ENCODE measurements at places on chromosomes 12 and 14.
A peak's percentile ranks its signal among the peaks of the same experiment; 100 is the strongest.

DNA sequence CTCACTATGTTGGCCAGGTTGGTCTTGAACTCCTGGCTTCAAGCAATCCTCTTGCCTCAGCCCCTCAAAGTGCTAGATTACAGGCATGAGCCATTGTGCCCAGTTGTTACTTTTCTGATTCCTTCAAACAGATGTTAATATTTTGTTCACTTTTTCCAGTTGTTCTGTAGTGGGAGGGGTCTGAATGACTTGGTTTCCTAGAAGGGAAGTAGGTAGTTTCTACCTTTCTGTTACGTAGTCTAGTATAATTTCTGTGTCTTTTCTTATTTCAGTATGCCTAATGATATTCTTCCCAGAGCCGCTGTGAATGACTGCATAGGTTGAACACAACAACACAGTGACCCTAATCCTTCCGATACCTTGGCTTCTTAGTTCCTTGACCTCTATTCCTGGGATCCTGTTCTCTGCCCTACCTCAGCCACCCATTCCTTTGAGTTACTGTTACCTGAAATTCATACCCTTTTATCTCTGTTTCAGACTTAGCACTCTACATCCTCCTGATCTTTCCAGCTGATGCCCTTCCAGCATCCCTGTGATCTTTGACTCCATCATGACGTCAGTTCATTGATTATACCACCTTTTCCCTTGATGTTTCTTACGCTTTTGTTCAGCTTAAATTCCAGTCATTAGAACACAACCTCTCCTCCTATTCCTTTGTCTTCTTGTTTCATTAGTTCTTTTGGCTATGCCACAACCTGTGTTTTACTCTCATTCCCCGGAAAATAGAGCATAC lies 33.3 kb downstream of the RCOR1 start:
- DNase-seq = no peak

DNA sequence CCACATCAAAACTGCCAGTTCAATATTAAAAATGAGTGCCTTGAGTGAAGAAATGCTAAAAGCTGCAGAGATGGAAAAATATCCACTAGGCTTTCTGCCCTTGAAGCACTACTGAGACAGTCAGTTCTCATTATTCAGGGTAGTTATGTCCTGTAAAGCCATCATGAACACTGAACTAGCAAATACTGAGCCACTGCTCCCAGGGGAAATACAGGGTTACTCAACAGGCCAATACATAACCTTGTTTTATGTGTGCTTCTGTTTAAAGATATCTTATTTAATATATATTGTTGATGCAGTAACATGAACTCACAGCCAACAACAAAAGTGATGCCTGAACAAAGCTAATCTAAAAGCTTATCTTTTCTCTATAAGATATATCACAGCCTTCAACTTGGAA lies 3.3 kb downstream of the RAD52 start:
- peak; percentile 43 for DNase-seq

DNA sequence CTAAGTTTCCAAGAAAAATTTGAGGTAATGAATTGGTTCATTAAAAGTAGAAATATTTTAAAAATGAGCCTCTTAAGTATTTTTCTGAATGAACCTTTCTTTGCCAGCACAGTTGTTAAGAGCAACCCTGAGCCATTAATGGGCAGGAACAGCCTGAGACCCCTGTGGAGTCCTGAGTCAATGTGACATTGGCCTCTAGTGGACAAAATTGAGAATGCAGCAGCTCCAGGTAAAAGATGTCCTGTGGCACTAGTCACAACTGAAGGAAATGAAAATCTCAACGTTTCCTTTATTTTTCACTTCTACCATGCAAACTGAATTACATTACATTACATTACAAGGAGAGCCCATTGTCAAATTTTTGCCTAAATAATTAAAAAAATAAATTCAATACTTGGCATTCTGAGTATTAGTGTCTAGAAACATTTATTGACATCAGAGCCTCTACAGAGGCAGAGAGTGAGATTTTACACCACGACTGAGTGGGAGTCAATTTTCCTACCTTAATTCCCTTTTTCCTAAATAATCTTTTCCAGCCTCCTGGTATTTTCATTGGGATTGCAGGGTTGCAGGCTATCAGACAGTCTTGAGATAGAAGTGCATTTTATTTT lies 135.7 kb downstream of the PPM1H start:
- peak; percentile 62 for DNase-seq

DNA sequence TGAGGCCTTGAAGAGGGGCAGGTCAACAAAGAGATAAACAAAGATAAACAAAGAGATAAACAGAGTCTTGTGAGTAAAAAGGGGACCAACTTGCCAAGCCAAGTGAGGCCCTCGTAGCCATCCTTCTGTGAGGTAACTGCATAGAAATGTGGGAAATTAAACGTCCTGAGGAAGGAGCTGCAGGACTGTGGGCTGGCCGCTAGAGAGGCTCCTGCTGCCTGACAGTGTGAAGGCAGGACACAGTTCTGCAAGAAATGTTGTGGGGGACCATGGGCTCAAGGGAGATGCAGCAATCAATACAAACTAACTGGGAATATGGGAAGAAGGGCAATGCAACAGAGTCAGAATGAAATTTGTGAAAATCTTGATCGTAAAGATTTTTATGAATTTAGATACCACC lies 91.9 kb downstream of the SLC8A3 start:
- peak; percentile 31 for DNase-seq

GRCh38 chr14:33682760-33683159 lies 268.1 kb downstream of the EGLN3 start:
- peak; percentile 73 for DNase-seq

DNA sequence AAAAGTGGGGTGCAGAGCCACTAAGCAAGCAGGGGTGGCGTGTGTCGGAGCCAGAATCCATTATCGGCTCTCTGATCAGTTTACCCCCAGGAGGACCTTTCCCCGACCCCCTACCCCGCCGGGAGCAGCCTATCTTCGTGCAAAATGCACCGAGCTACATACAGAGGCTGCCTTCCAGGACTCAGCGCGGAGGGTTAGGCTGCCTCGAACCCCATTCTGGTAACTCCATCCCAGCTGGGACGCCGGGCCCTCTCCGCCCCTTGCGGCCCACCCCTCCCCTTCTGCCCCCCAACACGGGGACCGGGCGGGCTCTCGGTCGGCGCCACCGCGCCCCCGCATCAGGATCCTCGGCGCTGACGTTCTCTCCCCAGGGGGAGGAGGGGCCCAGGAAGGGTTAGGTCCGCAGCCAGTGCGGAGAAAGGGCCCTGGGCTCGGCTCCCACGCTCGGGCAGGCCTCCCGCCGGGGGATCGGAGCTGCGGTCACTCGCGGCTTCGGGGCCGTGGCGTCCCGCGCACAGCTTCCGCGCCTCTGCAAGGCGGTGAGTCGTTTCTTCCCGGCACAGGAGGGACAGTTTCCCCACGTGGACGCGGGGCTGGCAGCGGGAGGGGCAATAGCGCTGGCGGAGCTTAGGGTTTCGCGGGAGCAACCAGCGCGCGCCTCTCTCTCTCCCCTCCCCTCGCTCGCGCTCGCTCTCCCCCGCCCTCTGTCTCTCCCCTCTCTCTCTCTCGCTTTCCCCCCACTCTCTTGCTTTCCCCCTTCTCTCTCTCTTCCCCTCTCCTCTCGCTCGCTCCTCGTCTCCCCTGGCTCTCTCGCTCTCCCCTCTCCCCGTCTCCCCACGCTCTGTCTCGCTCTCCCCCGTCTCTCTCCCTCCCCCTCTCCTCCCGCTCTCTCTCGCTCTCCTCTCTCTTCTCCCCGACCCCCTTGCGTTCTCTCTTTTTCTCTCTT lies 12.5 kb upstream of the MAP3K9 start:
- peak; percentile 63 for DNase-seq

GRCh38 chr12:48815126-48816110 lies 2.9 kb upstream of the CACNB3 start:
- DNase-seq = peak; percentile 88

DNA sequence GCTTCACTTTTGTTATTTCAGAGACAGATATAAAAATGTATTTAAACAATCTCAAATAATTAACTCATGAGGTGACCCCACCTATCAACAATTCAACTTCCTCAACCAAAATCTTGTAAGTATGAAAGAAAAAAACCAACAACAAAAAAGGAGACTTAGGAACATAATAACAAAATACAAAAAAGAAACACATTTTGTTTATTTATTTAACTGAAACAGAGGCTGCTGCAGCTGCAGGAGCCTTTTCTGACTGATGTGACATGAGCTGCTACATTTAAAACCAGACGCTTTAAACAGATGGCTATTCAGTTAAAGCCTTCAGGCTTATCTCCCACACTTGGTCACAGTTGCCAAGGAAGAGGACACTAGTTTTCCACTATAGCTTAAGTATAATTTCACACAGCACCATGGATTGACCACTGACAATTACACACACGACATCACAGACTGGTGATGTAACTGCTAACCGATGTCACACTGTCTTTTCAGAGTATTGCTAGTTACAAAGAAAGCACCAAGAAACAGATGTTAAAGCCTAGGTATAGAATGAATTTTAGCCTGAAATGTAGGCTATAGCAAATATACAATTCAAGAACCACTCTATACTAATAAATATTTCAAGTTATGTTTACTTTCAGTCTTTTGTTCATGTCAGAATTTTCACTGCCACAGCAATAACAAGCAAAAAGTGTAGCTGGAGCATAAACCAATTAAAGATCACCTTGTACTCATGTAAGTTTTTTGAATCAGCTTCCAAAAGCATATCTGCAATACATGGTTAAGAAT lies 113.0 kb downstream of the MED13L start:
- DNase-seq = peak; percentile 34

DNA sequence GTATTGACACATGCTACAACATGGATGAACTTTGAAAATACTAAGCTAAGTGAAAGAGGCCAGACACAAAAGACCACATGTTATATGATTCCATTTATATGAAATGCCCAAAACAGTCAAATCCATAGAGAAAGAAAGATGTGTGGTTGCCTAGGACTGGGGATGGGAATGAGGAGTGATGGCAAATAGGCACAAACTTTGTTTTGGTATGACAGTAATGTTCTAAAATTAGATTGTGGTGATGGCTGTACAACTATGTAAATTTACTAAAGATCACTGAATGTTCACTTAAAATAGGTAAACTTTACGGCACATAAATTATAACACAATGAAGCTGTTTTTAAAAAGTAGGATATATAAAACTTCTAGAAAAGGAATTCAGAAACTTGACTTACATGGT lies 41.7 kb downstream of the PPP1R13B start:
- no peak for DNase-seq

GRCh38 chr14:104980611-104981531 lies 2.7 kb upstream of the AHNAK2 start:
- no peak for DNase-seq

DNA sequence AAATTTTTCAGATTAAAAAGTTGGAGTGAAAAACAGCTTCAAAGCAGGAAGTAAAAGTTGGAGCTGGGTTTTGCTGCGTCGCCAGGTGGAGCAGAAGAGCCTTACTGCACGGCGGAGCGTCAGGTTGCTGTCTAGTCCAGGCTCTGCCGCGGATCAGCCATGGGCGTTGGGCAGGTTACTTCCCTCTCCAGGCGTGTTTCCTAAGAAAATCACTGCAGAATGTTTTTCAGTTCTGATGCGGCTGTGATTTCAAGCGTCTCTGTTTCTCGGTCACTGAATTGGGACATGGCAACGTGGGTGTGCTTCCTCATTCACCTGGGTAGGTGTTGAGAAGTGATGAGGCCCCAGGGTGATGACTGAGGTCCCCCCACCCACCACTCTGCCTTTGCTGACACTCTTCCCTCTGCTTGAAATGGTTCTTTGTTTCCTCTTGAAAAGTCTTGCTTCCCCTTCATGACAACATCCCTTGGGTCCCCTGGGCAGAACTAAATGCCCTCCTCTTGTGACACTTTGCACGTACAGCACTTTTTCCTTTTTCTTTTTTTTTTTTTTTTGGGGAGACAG lies 7.6 kb downstream of the EVL start:
- DNase-seq = no peak

GRCh38 chr14:27184427-27184826 lies 586.6 kb upstream of the NOVA1 start:
- DNase-seq = peak; percentile 6

DNA sequence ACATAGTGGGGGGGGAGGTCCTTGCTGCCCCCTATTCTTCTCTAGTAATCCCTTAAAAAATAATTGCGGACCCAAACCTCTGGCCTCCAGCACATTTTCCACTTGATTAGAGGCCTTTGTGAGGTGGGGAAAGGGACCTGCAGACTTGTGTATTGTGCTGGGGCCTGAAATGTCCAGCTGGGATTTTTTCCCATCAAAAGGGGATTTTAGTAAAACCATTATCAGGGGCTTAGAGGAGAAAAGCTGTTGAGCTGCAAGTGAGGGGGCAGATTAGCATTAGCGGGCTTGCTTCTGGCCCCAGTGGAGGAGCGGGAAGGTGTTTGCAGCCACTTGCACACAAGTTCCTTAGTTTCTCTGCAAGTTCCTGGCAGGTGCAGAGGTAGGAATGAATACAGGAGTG lies 13.9 kb downstream of the FBXL14 start:
- DNase-seq = no peak

GRCh38 chr12:45324391-45324790 lies 108.5 kb downstream of the ANO6 start:
- DNase-seq = peak; percentile 18

DNA sequence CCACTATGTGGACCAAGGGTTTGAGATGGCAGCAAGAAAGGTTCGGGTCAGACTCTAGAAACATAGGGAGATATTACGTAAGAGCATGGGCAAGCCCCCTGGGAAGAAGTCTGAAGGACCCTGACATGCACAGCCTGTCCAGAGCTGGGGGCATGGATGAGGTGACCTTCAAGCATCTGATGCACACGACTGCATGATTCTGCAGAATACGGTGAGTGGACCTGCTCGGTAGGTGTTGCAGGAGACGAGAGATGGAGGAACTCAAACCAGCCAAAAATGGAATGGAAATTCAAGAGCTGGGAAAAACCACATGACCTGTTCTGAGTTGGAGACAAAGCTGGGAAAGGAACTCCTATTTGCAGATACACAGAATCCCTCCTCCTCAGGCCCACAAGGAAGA lies 43.6 kb downstream of the ANO2 start:
- no peak for DNase-seq

GRCh38 chr14:32121536-32121935 lies 44.4 kb downstream of the ARHGAP5 start:
- DNase-seq = no peak

DNA sequence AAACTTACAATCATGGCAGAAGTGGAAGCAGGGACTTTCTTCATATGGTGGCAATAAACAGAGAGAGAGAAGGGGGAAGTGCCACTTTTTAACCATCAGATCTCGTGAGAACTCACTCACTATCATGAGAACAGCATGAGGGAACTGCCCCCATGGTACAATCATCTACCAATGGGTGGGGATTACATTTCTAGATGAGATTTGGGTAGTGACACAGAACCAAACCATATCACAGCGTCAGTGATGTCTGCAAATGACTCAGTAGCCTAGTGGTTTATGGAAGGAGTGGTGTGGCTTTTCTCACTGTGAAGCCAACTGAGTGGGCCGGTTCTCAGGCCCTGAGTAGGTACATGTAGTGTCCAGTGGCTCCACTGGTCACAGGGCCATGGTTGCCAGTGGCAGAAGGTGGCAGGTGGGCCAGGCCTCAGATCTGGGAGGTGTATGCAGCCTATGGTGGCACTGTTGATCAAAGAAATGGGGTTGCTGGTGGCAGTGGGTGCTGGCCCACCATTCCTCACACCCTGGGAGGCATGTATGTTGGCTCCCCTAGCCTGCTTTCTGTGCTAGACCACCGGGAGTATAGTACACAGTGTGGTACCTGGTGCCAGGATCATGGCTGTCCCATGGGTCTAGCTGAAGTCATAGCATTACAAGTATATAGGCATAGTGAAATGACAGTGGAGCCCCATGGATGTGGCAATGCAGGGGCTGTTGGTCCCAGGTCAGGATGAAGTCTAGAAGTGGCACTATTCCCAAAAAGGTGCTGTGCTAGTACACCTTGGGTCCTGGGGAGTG lies 191.9 kb downstream of the NUBPL start:
- no peak for DNase-seq

All from iris pigment epithelial cell (primary cell).